Activated CD4-positive, alpha-beta memory T cell treated with anti-CD3 and anti-CD28 coated beads for 36 hours (primary cell): ENCODE measurements at places on chromosomes 11 and 22. TPM values are rescaled to one million over a fixed set of nuclear protein-coding genes. Genes with fewer than 3 reads are reported as not detected.

GRCh38 chr22:37248251-37248650 is 4.2 kb upstream of the RAC2 start:
- no peak overlapping the region for H3K27ac ChIP-seq
- H3K36me3 ChIP-seq: peaks cover 9% of the 10 kb centered on the region
- H3K4me3 ChIP-seq: no peak overlapping the region
- DNase-seq: no peak
- no peaks in the 10 kb centered on the region for H3K27me3 ChIP-seq

- no peaks in the 10 kb centered on the region for H3K4me1 ChIP-seq
- no peak overlapping the region for H3K4me3 ChIP-seq
- DNase-seq: no peak
- no peaks in the 10 kb centered on the region for H3K36me3 ChIP-seq
- no peak overlapping the region for H3K27ac ChIP-seq
- H3K27me3 ChIP-seq: no peaks in the 10 kb centered on the region
These were observed 13.0 kb downstream of the SMTN start for GRCh38 chr22:31094021-31094551.

DNA sequence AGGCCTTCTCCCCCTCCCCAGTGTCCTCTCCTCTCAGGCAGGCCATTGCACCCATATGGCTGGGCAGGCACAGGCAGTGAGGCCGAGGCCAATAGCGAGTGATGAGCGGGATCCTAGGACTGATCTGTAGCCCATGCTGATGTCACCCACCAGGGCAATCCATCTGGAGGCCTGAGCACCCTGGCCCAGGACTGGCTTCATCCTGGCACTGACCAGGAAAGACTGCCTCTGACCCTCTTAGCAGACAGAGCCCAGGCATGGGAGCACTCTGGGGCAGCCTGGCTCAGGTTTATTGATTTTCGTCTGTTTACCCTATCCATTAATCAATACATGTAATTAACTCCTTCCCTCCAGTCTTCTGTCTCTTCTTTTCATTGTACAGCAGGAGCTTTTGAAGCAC is 5.1 kb upstream of the TIRAP start:
- no peak for DNase-seq
- H3K4me1 ChIP-seq: peaks cover 21% of the 10 kb centered on the region
- H3K36me3 ChIP-seq: peaks cover 33% of the 10 kb centered on the region
- no peak overlapping the region for H3K27ac ChIP-seq
- H3K27me3 ChIP-seq: no peaks in the 10 kb centered on the region

- no peaks in the 10 kb centered on the region for H3K36me3 ChIP-seq
- no peak overlapping the region for H3K27ac ChIP-seq
- H3K4me3 ChIP-seq: no peak overlapping the region
- H3K4me1 ChIP-seq: no peaks in the 10 kb centered on the region
These were observed 109.5 kb downstream of the DBX1 start for GRCh38 chr11:20050551-20051333.

DNA sequence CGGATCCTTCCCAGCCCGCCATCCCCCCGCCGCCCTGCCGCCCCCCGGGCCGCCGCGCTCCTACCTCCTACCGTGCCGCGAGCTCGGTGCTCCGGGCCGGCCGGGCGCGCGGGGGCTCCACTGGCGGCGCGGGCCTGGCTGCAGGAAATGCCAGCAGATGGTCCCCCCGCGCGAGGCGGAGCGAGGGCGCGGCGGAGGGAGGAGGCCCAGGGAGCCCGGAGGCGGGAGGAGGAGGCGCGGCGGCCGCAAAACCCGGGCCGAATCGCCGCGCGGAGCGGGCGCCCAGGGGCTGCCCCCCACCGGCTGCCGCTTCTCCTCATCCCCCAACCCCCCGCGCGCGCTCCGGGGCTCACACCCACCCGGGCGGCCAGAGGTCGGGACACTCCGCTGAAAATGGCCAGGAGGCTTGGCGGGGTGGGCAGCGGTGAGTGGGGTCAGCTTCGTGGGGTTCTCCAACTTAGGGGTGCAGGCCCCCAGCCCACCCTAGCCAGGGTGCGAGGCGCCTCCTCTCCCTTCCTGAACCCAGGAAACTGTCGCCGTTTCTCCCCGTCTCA is at the start of gene OSBPL5:
OSBPL5 (minus strand) TSS at position 159 of the 554 bp plus-strand sequence. CDS start 36,162 bp downstream, outside the sequence.
- peaks cover 22% of the 10 kb centered on the region for H3K4me1 ChIP-seq
- peak; percentile 61 for DNase-seq
- H3K36me3 ChIP-seq: no peaks in the 10 kb centered on the region
- H3K4me3 ChIP-seq: peak within 1 kb of the TSS; percentile 64

DNA sequence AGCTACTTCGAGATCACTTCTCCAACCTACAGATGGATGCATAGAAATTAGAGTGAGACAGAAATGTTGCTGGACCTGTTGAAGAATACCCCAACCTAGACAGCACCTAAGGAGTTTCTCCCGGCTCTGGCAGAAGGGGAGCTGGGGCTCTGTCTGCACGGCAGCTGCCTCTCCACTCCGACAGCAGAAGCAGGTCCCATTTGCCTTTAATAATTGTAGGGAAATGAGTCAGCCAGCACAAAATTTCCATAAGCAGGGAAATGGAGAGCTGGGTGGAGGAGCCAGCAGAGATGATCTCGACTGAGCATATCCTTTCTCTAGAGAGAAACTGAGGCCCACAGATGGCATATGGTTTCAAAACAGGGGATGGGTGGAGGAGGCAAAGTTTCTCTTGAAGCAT is 80.1 kb downstream of the EFCAB6 start:
- no peak for DNase-seq

DNA sequence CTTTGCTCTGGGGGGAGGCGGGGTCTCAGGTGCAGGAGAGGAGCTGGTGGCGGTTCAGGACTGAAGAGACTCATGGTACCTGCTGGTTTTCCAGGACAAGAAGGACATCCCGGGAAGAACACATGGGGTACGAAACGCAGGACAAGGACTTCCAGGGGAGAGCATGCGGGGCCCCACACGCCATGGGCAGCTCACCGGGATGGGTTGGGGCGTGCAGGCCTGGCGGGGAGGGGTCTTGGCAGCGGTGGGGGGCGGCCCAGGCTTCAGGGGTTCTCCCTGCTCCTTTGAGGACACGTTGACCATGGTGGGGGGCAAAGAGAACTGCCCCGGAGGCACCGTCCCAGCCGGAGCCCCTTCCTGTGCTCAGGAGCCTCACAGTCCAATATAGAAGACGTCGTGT is 673.2 kb downstream of the BRD1 start:
- peaks cover 2% of the 10 kb centered on the region for H3K27me3 ChIP-seq
- no peaks in the 10 kb centered on the region for H3K36me3 ChIP-seq
- H3K27ac ChIP-seq: no peak overlapping the region

DNA sequence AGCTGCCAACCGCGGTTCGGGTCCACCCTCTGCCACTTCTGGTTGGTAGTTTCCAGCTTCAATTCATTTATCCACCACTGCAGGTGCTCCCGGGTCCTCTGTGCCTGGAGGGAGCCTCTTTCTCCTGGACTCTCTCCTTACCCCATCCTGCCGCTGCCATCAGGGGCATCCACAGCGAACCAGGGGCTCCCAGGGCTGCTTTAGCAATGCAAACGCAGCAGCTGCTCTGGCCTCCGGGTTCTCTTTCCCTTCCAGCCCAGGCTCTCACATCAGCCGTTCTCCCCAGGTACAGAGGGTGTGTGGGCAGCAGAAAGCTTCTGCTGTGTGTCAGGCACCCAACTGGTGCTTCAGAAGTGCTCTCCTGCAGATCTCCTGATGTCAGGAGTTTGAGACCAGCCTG is 27.9 kb downstream of the NFAM1 start:
- no peaks in the 10 kb centered on the region for H3K36me3 ChIP-seq
- H3K4me3 ChIP-seq: no peak overlapping the region
- H3K27me3 ChIP-seq: no peaks in the 10 kb centered on the region
- H3K4me1 ChIP-seq: no peaks in the 10 kb centered on the region

DNA sequence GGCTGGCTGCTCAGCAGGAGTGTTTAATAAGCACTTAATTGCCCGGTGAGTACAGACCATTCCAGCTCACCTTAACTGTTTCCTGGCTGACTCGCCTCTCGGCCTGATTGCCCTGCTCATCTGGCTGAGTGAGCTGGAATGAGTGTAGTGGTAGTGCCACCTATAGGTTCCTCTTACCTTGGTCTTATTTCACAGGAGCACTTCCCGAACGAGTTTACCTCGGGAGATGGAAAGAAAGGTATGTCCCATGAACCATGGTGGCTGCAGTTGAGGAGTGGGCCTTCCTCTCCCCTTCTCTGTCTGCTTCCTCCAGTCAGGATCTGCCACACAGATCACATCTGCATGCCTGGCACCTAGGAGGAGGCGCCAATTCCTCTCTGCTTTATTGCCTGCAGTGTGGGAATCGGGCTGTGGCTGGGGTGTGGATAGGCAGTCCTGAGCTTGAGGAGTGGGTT is 26.7 kb downstream of the UPB1 start:
- H3K27me3 ChIP-seq: no peaks in the 10 kb centered on the region
- peak; percentile 56 for DNase-seq
- peaks cover 11% of the 10 kb centered on the region for H3K4me1 ChIP-seq

BRMS1 gene
- total RNA-seq: 29.3 TPM

ACTN3 gene
- 0.15 TPM for total RNA-seq

ARHGAP20 gene
- total RNA-seq: not detected

BTBD18 gene
- total RNA-seq: not detected

EFEMP2 gene
- 11.5 TPM for total RNA-seq

CAVIN3 gene
- total RNA-seq: 27.3 TPM

GGTLC3 gene
- total RNA-seq: not detected

VWCE gene
- 1.1 TPM for total RNA-seq

RFPL3 gene
- total RNA-seq: not detected

LDLRAD3 gene
- total RNA-seq: 0.10 TPM
